NB4 (cell line): ENCODE measurements at places on chromosomes 1 and 21.

DNA sequence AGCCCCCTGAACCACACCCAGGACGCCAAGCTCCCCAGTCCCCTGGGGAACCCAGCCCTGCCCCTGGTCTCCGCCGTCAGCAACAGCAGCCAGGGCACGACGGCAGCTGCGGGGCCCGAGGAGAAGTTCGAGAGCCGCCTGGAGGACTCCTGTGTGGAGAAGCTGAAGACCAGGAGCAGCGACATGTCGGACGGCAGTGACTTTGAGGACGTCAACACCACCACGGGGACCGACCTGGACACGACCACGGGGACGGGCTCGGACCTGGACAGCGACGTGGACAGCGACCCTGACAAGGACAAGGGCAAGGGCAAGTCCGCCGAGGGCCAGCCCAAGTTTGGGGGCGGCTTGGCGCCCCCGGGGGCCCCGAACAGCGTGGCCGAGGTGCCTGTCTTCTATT lies 42.7 kb upstream of the ARHGEF16 start:
- DNase-seq = no peak

DNA sequence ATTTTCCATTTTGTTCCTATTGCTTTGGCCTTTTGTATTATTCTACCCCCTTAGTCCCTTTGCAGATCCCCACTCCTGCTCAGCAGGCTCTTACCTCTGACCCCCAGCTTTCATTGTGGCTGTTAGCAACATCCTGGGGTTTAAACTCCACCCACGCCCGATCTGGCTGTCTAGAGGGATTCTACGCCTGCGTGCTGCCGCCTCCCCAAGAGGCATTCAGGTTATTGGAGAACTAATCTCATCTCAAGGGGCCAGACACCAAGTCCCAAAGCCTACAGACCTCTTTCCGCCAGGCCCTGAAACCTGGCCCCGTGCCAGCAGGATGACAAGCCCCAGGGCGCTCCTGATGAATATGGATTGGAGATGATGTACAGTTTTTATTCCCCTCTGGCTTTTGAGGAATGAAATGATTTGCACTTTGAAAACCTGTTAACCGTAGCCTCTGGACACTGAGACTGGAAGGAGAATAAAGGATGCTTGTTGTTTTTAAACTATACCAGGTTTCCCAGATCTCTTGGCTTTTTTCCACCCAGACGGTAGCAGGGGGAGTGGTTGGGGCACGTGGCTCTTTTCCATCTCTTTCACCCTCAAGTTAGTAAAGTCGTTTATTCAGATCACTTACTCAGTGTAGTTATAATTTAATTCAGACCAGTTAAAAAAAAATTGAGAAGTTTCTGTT lies 14.5 kb upstream of the IKBKE start:
- DNase-seq = no peak

GRCh38 chr1:2135441-2135841 lies 59.1 kb downstream of the FAAP20 start:
- DNase-seq = no peak

DNA sequence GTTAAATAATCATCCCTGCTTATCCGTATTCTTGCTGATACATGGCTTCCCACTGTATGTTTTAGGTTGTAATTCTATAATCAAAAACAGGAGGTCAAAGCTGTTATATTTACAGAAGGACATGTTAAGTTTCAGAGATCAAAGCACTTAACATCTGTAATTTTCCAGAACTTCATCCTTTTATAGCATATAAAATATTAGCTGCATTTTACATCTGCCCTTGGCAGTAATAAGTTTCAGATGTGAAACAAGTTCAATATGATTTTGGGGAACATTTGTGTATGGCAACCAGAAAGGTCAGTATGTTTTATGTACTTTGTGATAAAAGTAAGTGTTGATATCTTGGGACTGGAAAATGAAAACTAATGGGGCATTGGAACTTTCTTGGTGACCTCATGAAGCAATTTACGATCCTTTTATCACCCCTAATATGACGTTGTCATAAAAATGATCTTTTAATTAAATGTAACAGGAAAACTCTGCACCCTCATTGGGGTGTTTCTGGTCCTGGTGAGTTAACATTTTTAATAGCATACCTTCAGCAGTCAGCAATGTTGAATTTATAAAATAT lies 449.6 kb downstream of the GPATCH2 start:
- no peak for DNase-seq

- DNase-seq = no peak
Measured at GRCh38 chr1:40868051-40868723, 6.0 kb upstream of the CITED4 start.
